ENCODE measurements at places on chromosomes 4 and X.
A peak's percentile ranks its signal among the peaks of the same experiment; 100 is the strongest.

- DNase-seq, result no peak
Observed at GRCh38 chr4:128716338-128716737, 93.2 kb upstream of the JADE1 start.

- DNase-seq, result no peak
Observed at GRCh38 chr4:3215256-3215655, 33.7 kb upstream of the MSANTD1 start.

GRCh38 chrX:52979568-52979967, 21.2 kb upstream of the FAM156A start:
- no peak for DNase-seq

DNA sequence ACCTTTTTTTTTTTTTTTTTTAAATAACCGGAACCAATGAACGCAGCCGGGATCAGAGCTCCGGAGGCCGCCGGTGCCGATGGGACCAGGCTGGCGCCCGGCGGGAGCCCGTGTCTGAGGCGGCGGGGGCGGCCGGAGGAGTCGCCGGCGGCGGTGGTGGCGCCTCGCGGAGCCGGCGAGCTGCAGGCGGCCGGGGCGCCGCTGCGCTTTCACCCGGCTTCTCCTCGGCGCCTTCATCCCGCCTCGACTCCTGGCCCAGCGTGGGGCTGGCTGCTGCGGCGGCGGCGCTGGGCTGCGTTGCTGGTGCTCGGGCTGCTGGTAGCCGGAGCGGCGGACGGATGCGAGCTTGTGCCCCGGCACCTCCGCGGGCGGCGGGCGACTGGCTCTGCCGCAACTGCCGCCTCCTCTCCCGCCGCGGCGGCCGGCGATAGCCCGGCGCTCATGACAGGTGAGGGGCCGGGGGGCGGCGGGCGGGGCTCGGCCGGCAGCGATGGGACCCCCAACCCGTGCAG, 337 bp downstream of the STIM2 start:
- DNase-seq, result peak; percentile 59

- DNase-seq, result peak; percentile 82
Observed at GRCh38 chrX:57286507-57287251, at the start of gene FAAH2. FAAH2 (plus strand) TSS chrX:57286706; CDS start chrX:57286826, 120 bp downstream.

DNA sequence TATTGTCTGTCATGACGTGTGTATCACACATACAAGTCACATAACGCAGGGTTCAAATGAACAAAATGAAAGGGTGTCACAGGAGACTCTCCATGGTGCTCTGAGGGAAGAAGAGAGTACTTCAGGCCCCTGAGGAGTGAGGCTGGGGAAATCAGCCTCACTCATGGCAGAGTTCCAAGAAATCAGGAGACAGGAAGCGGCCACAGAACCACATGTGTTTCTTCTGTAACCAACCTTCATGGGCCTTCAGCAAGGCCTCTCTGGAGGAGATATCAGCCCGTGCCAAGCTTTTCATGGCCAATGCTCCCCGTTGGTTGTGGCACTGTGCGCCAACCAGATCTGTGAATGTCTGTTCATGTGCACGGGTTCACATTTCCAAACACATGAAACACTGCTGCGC, 76.0 kb downstream of the NAT8L start:
- DNase-seq, result peak; percentile 41

DNA sequence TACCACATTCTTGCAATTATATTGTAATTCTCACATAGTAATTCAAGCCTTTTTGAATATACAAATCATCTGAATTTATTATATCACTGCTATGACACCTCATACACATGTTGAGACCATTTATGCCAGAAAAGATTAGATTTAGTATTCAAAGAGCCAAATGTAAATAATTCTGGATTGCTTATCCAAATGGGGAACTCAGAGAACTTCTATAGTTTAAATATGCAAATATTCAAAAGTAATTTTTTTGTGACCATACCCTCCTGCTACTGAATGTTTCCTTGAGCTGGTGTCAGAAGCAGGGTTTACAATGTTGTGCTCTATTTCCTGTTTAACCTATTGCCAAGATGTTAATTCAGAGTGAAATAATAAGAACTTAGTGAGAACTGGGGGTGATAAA, 372.2 kb downstream of the TRIML1 start:
- no peak for DNase-seq

DNA sequence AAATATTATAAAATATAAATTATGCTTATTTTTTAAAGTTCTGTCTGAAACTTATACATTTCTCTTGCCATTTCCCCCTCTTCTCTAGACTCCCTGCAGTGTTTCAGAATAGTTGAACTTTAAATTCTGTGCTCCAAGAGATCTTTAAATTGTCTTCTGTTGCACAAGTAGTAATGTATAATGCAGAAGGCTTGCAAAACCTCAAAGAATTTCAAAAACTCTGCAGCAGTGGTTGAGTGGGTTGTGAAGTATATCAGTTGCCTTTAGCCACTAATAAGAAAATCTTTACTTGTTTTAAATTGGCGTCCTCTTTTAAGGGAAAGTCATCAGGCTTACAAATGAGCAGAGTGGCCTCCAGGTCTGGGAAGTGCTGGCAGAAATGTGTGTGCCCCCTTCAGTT, 1153.3 kb upstream of the PABPC4L start:
- no peak for DNase-seq

DNA sequence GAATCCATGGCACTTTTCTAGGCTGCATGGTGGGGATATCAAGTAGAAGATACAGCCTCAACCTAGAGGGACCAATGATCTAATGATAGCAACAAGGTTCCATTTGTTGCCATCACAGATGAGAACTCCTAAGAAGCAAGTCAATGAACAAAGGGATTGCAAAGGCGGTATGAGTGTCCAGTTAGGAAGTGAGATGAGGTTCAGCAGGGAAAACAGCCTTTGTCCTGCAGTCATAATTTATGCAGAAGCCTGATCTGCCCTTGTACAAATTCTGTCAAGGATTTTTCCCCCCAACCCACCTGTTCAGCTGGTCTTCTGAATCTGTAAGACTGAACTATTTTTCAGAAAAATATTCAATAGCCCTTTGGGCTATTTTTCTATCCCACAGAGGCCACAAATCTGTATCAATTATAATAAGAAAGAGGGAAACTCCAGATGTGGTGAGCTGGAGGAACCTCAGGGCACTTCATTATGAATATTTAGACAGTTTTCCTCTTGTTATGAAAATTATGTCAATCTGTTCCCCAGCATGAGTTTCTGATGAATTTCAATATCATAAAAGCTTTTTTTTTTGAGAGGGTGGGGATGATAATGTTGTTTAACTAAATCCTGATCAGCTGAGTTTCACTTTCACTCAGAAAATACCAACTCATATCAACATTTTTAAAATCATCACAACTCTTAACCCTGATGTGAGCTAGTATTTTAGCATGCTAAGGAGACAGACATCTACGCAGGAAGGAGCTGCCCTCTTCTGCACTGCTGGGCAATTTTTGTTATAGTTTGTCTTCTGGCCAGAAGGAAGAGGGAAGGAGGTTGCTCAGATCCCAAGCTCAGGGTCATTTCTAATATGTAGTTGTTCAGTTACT, 127.2 kb upstream of the MAP3K15 start:
- DNase-seq, result no peak

GRCh38 chr4:138087066-138087719, 155.0 kb downstream of the SLC7A11 start:
- no peak for DNase-seq

DNA sequence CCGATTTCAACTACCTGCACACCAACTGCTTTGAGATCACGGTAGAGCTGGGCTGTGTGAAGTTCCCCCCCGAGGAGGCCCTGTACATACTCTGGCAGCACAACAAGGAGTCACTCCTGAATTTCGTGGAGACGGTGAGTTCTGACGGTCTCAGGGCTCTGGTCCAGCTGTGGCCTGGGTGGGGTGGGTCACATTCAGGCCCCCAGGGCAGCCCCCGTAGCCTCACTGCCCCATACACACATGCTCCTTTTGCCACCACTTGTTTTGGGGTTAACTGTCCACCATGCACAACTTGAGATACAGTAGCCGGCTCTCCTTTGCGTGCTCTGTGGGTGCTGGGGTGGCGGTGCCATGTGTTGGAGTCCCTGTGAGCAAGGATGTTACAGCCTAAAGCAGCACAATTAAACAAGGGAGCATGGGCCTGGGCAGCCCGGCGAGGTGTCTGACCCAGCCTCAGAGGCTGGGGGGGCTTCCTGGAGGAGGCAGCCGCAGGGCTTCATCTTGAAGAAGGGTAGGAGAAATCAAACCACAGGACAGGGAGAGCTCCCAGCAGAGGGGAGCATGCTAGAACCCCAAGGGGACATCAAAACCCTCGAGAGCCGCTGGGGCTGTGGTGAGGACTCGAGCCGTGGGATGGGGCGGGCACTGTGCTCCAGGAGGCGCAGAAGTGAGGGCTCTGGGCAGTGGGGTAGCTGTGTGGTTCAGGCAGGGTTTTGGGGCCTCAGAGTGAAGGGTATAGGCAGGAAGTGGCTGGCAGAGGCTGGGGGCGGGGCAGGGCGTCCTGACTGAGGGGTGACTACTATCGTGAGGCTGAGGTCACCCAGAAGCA, 22.0 kb downstream of the CPZ start:
- no peak for DNase-seq

DNA sequence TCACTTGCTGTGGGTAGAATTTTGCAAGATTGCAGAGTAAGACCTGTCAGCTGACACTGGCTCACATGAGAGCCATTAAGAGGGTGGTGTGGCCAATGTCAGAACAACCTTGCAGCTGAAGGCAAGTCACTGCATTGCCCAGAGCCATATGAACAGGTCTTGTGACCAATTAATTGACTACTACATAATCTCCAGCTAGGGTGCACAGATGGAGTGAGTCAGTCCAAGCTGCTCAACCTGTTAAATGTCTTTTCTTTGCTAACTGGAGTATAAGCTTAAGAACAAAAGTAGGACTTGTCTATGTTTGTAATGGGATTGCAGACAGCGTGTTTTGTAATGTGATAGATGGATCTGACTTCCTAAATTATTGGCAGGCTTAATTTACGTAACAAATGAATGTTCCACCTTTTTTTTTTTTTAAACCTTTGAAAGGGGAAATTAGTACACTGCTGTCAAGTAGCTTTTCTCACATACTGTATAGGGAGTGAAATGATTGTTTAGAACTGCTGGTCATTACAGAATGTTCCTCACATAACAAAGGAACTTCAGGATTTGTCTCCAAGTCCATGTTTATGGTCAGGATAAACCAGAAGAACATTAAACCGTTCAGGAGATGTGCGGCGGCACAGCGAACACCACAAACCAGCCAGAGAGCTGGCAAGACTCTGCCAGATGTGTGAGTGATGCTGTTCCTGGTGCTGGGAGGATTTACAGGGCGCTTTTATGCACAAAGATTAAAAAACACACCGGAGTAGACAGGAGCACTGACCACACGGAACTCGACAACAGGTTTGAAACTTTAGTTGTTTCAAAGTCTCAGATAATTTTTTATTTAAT, 37.0 kb downstream of the FNIP2 start:
- DNase-seq, result peak; percentile 12

DNA sequence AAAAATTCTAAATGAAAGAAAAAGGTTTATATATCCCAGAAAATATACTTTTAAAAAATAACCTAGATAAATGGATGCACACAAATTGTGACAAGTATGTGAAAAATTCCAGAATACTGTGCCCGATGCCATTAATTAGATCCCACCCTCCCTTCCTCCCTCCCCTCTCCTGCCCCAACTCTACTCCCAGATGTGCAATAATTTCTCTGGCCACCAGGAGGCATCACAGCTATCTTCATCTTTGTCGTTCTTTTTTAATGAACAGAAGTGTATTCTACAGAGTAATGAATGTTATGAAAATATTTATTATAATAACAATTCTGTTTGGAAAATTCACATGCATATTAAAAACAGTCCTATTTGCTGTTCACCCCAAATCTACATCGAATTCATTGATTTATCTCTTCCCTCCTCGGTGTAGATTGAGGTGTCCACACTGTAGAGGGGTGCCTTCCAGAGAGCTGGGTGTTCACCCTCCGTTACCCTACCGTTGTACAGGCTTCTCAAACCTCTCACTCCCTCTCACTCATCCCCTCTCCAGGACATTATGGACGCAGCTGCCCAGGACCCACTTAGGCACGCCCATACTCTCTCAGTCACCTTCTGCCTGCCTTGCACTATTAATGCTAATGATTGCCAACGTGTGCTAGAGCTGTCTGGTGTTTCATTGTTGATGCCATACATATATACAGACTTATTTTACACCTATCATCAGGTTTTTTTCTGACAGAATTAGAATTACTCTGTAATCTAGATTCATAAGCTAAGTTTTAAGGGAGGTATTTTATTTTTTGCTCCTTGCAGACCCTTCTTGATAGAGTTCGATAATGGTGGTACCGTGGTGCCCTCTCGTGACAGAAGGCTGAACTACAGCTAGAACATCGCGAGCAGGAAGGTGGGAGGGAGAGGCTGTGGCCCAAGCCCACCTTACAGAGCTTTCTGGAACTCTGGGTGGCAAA, 14.1 kb downstream of the RAB40AL start:
- peak; percentile 54 for DNase-seq

DNA sequence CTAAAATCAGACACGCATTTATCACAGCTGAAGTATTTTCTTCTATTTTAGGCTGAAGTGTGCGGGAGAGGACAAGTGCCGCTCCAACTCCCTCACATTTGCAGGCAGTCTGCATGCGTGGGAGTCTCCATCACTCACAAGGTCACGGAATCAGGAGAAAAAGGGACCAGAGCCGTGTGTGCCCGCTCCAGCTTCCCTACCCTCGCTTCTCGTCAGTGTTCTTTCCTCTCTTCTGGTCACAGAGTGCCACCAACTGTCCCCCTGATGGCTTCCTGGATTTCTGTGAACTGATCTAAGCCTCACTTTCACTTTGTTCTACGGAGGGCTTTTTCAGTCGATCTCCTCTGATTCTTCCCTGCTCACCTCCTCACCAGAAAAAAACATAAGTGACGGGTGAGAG, 407.4 kb upstream of the AADAT start:
- DNase-seq, result no peak

- no peak for DNase-seq
Observed at GRCh38 chr4:40812386-40812785, 62.6 kb downstream of the NSUN7 start.

GRCh38 chr4:143498021-143498420, 15.5 kb upstream of the SMARCA5 start:
- DNase-seq, result no peak

DNA sequence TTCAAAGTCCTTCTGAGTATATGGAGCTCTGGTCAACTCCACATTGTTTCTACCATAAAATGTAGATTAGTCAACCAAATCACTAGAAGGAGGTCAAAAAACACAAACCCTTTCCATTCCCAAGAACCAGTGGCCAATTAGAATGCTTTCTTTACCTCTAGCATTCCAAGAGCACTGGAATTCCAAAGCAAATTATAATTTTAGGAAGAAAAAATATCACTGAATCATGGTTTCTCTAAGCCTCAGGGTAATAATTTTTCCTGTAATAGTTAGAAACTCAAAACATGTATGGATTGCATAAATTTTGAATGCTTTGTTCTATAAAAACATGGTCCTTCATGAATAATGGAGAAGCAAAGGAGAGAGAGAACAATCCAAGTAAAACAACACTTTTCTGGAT, 39.5 kb downstream of the LEF1 start:
- DNase-seq, result no peak

DNA sequence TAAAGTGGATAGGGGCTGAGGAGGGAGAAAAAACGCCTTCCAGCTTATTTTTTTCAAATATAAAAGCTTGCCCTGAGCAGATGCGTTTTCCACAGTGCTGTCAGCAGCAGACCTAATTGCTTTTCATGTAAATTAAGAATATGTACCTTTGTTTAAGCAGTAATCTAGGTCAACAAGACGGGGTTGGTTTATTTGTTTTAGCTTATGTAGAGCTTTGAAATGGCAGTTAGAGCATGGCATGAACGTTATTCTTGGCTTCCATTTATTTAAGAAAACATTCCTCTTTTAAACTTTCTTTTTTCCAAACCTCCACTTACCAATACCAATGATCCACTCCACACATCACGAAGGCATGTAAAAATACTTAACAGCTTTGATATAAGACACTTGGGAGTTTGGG, 220.3 kb upstream of the TENM3 start:
- DNase-seq, result no peak

GRCh38 chr4:183337349-183337748, 15.1 kb upstream of the CLDN24 start:
- no peak for DNase-seq
